IPS DF 6.9 (cell line): ENCODE measurements at places on chromosomes 6 and 20.

GRCh38 chr6:73503027-73503772, 17.6 kb downstream of the EEF1A1 start:
- no peak for DNase-seq

GRCh38 chr6:30311101-30311500, 15.6 kb upstream of the TRIM39 start:
- DNase-seq: no peak

GRCh38 chr6:134094441-134094840, 42.0 kb upstream of the SLC2A12 start:
- DNase-seq: no peak

- no peak for DNase-seq
These were observed 30.6 kb downstream of the THBS2 start for GRCh38 chr6:169223006-169223405.

DNA sequence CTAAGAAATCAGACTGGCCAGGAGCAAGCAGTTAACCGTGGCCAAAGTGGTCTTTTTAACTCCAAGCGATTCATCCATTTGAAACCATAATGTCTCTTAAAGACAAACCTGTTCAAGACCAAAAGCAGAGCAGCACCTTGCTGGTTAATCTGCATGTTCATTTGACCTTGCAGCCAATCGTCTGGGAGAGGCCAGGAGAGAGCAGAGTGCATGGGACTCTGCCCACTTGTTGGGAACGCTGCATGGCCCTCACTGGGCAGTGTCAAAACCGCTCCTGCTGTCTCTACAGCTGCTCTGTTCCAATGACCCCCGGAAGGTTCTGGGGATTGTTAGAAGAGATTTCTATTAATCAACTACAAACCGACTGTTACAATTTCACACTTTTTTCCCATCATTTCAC, 79.6 kb downstream of the OLIG3 start:
- no peak for DNase-seq
